ENCODE measurements at places on chromosomes 5 and 9. TPM values are rescaled to one million over a fixed set of nuclear protein-coding genes. Genes with fewer than 3 reads are reported as not detected.

DNA sequence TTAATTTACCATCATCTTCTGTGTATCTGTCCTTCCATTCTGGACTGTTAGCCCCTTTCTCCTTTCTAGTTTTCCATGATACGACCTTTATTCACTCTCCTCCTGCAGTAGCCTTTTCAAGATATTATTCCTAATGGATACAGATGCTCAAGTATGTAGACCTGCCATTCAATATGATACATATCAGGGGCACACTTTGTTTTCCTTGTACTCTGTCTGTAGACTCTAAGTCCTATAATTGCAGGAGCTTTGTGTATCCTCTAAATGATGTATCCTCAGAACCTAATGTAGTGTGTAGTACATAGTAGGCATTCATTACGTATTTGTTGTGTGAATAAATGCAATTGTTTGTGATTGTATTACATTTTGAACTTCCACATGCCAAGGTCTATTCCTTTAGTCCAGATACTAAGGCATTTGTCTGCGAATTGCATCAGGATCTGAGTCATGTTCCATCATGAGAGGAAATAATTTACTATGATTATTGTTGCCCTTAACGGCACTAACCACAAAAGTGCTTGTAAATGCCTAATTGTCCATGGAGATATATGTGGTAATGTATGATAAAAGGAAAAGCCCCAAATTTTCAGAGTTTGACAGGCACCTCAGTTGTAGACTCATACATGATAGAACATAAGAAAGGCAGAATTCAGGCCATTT is 57.1 kb upstream of the IZUMO3 start:
- no peaks in the 10 kb centered on the region for H3K27me3 ChIP-seq
- no peak overlapping the region for H3K4me3 ChIP-seq
- no peak for DNase-seq

GRCh38 chr5:68189613-68190012 is 25.9 kb upstream of the PIK3R1 start:
- H3K27me3 ChIP-seq, result no peaks in the 10 kb centered on the region
- H3K36me3 ChIP-seq, result no peaks in the 10 kb centered on the region
- no peak overlapping the region for H3K4me3 ChIP-seq

GRCh38 chr5:142611154-142611553 is 74.7 kb downstream of the FGF1 start:
- no peak overlapping the region for H3K4me3 ChIP-seq
- peak; percentile 73 for DNase-seq
- no peaks in the 10 kb centered on the region for H3K36me3 ChIP-seq
- H3K4me1 ChIP-seq, result no peaks in the 10 kb centered on the region
- H3K27ac ChIP-seq, result no peak overlapping the region

DNA sequence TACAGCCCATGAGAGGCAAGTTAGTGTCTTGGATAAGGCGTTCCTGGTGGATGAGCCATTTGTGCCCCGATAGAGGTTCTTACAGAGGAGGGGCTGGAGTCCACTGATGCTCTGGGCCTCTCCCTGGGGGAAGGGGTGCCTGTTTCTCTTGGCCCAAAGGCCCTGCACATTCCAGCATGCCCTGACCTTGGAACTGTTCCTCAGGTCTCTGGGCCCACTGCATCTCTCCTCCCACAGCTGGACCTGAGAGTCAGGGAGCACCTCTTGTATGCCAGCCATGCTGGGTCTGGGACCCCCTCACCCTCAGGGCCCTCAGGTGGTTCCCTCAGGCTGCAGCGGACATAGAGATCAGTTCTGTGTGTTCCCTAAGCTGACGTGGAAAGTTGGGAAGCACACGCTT is 26.4 kb downstream of the DAPK1 start:
- no peak overlapping the region for H3K27ac ChIP-seq
- H3K36me3 ChIP-seq, result no peaks in the 10 kb centered on the region
- no peak for DNase-seq
- H3K4me3 ChIP-seq, result no peak overlapping the region
- H3K27me3 ChIP-seq, result peaks cover 11% of the 10 kb centered on the region

- H3K27me3 ChIP-seq, result no peaks in the 10 kb centered on the region
- H3K4me1 ChIP-seq, result peaks cover 7% of the 10 kb centered on the region
- H3K27ac ChIP-seq, result no peak overlapping the region
- no peaks in the 10 kb centered on the region for H3K36me3 ChIP-seq
These were observed 166.3 kb upstream of the ZNF608 start for GRCh38 chr5:124912638-124913328.

GRCh38 chr9:15374825-15375224 is 47.9 kb upstream of the SNAPC3 start:
- no peaks in the 10 kb centered on the region for H3K4me1 ChIP-seq
- H3K36me3 ChIP-seq, result peaks cover 5% of the 10 kb centered on the region
- no peak overlapping the region for H3K27ac ChIP-seq
- H3K27me3 ChIP-seq, result no peaks in the 10 kb centered on the region
- H3K4me3 ChIP-seq, result no peak overlapping the region
- no peak for DNase-seq

DNA sequence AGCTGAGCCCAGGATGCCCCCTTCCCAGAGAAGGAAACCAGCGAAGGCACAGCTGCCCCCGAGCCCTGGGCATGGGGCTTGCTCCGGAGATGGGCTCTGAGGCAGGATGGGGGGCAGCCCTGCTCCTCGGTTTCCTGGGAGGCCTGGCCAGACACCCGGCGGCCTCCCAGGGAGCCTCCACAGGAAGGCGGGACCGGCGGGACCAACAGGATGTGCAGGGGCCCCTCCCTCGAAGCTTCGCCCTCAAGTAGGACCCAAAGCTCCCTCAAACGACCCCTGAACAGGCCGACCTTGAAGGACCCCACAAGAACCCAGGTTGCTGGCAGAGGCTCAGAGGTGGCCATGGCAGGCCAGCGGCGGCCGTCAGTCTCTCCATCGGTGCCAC is 11.7 kb downstream of the EXD3 start:
- no peaks in the 10 kb centered on the region for H3K36me3 ChIP-seq
- H3K27me3 ChIP-seq, result no peaks in the 10 kb centered on the region
- H3K4me1 ChIP-seq, result peaks cover 21% of the 10 kb centered on the region

GRCh38 chr9:91150998-91151717 is 210.6 kb downstream of the AUH start:
- H3K27me3 ChIP-seq, result no peaks in the 10 kb centered on the region
- peaks cover 23% of the 10 kb centered on the region for H3K36me3 ChIP-seq
- DNase-seq, result peak; percentile 70
- peak overlapping the region; percentile 75 for H3K4me3 ChIP-seq
- H3K4me1 ChIP-seq, result peaks cover 95% of the 10 kb centered on the region

GRCh38 chr9:89883401-89884341 is 278.9 kb downstream of the GADD45G start:
- no peaks in the 10 kb centered on the region for H3K27me3 ChIP-seq
- no peaks in the 10 kb centered on the region for H3K36me3 ChIP-seq
- H3K4me1 ChIP-seq, result no peaks in the 10 kb centered on the region
- no peak overlapping the region for H3K4me3 ChIP-seq

DNA sequence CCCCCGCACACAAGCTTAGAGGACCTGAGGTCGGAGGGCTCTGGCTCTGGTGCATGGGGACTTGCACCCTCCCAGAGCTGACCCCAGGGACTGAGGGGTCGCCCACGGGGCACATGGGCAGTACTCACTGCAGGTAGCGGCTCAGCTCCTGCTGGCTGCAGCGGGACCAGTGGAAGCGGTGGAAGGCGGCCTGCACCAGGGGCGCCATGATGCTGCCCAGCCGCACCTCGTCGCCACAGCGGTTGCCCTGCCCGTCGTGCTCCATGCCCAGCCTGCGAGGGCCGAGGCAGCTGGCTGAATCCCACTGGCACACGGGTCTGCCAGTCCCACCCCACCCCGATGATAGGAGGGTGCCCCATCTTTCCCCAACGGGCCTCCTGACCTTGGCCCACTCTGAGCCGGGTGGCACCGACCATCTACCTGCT is 93.8 kb downstream of the ZNF354C start:
- H3K27ac ChIP-seq, result no peak overlapping the region
- no peaks in the 10 kb centered on the region for H3K4me1 ChIP-seq
- H3K27me3 ChIP-seq, result peaks cover 12% of the 10 kb centered on the region
- H3K4me3 ChIP-seq, result no peak overlapping the region

The MARCHF6 gene
- 138 TPM for total RNA-seq

The ANXA2R gene
- total RNA-seq, result 10.0 TPM

Data from activated T-cell treated with anti-CD3 and anti-CD28 coated beads, Interleukin-2, amount 50 U/mL, for 72 hours (primary cell).